ENCODE measurements at places on chromosomes 5 and 9.
A peak's percentile ranks its signal among the peaks of the same experiment; 100 is the strongest.

DNA sequence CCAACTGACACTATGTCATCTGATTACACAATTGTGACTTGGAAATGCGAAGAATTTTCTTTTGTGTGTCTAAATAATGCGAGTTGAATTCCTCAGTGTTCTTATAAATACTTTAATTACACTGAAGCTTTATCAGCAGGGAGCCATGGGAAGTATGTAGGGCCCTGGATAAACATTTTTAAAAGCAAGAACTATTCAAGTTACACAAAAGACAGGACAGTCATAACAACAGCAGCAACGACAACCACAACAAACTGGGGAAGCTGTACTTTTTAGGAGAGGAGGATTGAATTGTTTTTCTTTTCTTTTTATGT is 250.3 kb upstream of the ZNF608 start:
- DNase-seq, result no peak

DNA sequence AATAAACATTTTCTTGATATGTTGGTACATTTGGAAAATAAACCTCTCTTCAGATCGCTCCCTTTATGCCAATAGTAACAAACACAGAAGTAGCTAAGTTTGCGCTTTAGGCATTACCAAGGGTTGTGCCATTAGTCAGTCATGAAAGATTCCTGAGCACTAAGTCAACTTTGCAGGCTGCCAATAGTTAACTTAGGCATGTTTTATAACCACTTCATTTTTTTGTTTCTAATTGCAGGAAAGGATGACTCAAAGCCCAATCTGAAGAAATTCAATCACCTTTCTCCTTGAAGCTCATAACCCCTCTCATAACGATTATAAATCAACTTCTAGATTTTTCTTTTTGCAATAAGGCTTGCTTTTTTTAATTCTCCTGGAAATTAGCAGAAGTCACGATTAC is 517.0 kb downstream of the AGTPBP1 start:
- no peak for DNase-seq

DNA sequence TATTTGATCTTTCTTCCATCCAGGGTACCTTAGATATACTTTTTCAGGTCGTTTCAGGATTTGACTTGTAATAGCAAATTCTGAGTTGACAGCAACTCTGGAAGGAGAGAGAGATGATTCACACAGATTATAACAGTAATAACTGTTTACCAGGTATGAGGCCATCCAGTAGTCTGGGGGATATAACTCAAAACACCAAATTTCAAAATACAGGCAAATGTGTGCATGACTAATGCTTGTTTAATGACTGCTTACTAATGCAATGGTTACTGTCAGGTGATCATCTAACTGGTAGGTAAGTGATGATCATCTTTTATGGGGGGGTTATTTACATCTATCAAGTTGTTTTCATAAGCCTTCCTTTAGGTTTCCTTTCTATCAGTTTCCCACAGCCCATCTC is 412.3 kb downstream of the MAT2B start:
- DNase-seq, result no peak

DNA sequence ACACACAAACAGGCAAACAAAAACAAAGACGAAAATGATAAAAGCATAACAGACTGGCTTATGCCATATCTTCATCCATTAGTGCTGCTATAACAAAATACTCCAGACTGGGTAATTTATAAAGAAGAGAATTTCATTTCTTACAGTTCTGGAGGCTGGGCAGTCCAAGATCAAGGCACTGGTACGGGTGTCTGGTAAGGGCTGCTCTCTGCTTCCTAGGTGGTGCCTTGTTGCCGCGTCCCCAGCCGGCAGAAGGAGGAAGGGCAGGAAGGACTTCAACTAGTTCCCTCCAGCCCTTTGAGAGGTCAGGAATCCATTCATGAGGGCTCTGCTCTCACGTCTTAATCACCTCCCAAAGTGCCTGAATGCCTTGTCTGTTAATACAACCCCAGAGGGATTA is 122.6 kb downstream of the BOD1 start:
- no peak for DNase-seq

DNA sequence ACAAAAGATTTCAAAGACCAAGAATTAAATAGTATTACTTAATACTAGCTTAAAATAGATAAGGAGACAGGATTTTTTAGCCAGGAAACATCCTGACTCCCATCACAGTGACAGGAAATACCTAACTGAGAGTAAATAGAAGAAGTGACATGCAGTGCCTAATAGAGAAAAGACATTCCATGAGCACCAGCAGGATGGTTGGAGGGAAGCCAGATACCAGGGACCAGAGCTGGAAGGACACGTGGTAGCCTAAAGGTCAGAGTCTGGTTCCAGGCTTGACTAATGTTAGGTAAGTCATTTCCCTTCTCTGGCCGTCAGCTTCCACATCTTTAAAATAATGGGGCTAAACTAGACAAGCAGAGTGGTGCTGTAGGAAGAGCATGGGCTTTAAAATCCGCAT is 41.6 kb downstream of the CDK5RAP2 start:
- DNase-seq, result no peak

- no peak for DNase-seq
Measured at GRCh38 chr5:176612855-176613254, 2.9 kb upstream of the GPRIN1 start.

- DNase-seq, result no peak
Measured at GRCh38 chr5:15995341-15996052, 184.1 kb downstream of the MARCHF11 start.

DNA sequence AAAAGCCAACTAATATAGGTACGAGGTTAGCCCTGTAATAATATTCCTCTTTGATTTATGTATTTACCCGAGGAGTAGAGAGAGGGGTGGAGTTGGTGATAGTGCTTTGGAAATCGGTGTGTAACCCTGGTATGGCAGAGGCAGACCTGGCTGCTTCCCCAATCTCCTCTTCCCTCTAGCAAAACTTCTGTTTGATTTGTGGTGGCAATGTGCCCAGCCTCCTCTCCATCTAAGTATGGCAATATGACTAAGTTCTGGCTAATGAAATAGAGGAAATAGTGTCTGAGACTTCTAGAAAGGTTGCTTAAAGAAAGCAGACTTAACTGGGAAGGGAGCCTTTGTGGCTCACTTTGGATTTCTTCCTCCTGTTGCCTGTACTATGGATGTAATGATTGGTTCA is 491.1 kb downstream of the ENC1 start:
- no peak for DNase-seq

DNA sequence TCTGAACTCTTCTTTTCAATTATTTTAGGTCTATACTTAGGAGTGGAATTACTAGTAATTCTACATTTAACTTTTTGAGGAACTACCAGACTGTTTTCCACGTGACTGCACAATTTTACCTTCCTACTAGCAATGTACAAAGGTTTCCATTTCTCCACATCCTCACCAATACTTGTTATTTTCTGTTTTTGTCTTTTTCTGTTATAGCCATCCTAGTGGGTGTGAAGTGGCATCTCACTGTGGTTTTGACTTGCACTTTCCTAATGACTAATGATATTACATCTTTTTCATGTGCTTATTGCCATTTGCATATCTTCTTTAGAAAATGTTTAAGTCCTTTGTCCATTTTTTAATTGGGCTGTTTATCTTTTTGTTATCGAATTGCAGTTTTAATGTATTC is 136.9 kb upstream of the EGFLAM start:
- no peak for DNase-seq

- peak; percentile 3 for DNase-seq
Measured at GRCh38 chr9:71638627-71639026, 129.7 kb downstream of the CEMIP2 start.

DNA sequence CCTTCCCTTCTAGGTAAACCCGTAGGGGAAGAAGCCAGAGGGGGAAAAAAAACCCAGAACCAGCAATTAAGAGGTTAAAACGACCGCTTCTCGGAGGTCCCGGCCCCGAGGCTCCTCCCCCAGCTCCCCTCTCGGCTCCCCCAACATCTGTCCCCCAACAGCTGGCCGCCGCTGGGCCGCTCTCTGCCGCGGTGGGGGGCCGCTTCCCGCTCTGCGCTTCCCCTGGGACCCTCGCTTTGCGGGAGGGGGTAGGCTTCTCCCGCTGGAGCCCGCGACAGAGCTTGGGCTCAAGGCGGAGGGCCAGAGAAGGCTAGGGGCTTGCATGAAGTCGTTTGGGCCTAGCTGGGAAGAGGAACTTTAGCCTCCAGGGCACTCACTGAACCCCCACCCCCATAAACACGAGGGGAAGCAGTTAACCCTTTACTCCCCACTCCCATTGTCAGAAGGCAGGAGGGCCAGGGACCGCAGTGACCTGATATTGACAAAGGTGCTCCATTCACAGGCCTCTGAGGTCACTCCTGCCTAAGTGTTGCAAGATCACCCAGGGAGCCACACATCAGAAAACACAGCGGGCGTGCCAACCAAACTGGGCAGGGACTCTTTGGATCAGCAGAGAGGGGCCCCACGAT is 7.5 kb downstream of the LHX6 start:
- no peak for DNase-seq

GRCh38 chr5:35282810-35283209 is 52.5 kb upstream of the PRLR start:
- no peak for DNase-seq

DNA sequence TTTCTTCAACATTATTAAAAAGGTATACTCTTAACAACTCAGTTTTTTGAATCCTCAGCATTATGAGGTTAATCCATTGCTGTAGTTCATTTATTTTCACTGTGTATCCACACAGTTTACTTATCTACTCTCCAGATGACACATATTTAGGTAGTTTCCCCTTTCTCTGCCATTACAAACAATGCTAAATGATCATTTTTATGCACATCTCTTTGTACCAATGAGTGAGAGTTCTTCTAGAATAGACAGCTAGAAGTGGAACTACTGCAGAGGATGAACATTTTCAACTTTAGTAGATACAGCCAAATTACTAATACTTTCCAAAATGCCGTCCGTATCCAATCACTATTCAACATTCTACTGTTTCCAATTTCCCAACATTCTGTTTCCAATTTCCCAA is 11.5 kb downstream of the AFF4 start:
- no peak for DNase-seq

GRCh38 chr9:6413365-6414246 is 607 bp downstream of the UHRF2 start:
- DNase-seq, result peak; percentile 7

- no peak for DNase-seq
Measured at GRCh38 chr5:54480296-54480695, 24.8 kb downstream of the HSPB3 start.

DNA sequence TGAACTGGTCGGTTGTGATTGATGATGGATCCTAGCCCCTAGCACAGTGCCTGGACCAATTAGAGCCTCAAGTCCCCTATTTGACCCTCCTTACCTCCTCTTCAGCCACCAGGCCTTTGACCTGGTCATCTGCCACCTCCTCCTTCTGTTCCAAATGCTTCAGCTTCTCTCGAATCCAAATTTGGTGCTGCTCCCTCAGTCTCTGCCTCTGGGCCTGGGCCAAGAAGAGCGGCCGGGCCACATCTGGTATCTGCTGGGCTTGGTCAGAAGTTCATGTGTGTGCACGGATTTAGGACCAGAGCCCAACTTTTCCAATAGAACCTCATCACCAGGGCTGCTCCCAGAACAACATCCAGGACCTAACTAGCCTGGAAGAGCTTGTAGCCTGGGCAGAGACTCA is 6.5 kb downstream of the SLC35A4 start:
- no peak for DNase-seq

- DNase-seq, result no peak
Measured at GRCh38 chr5:43482490-43483297, 971 bp downstream of the TMEM267 start.

DNA sequence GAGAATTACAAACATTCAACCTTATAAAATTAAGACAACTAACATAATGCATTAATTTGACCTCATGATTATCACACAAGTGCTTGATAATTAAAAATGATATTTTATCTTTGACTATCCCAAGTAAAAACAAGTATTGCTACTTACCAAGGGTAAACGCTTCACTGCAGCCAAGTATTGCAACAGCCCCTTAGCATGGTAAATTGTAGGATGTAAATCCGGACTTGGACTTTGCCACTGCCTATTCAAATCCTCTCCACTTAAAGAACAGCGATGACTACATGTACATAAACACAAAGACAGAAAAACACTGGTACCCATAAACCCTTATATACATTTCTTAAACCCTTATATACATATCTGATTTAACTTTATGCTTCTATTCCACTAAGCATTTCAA is 155.1 kb downstream of the AGTPBP1 start:
- no peak for DNase-seq

GRCh38 chr5:87190687-87191086 is 77.0 kb upstream of the RASA1 start:
- DNase-seq, result no peak

GRCh38 chr5:23367874-23368273 is 139.5 kb upstream of the PRDM9 start:
- DNase-seq, result no peak

GRCh38 chr9:79021084-79021483 is 550.7 kb upstream of the TLE4 start:
- DNase-seq, result no peak

- DNase-seq, result no peak
Measured at GRCh38 chr9:15158064-15158463, 149.0 kb downstream of the TTC39B start.

DNA sequence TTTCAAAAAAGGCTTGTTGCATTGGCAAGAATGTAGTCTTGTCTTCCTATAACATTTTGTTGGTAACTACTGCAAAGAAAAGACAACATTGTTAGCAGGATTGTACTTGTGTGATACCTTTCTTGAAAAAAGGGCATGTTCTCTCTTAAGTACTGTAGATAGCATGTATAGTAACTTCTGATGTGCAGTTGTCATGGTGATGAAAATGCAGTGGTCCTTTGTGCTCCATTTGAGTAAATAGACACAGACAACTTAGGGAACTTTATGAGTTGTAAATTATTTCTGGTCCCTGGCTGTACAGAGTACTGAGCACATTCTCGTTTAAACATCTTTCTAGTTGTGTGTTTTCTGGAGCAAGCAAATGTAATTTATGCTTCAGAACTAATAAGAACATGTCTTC is 103.3 kb downstream of the CD180 start:
- DNase-seq, result no peak

- DNase-seq, result no peak
Measured at GRCh38 chr5:40955313-40955712, 46.0 kb downstream of the C7 start.

DNA sequence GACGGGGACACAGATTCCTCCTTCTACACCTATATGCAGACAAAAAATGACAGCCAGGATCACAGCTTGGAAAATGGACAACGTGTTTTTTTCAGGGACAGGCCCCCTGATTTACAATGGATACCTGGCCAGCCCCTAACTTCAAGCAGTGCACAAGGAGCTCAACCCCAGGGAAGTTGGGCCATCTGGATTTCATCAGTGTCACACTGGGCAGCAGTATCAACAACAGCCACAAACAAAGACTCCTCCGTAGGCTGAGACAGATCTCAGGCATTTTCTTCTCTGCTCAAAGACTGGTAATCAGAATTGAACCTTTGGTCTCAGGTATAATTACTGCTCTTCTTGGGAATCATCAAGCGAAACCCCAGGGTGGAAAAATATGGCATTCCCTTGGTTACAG is 374.0 kb downstream of the ZNF608 start:
- DNase-seq, result no peak

DNA sequence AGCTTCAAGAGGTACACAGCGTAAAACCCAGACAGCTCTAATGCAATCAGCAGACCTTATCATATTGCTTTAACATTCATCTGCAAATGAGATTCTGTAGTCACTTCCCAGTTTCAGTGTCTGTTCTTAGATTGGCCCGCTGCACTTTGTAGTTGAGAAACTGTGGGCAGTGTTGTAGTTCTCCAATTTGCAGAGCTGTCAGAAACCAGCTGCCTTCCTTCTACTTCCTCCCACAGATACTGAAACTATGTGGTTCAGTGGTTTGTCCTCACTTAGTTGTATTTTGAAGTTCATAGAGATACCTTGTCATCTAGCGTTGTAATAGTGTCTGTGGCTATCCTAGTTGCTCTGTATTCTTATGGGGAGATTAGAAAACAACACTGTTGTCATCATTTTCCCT is 39.6 kb upstream of the TRIM36 start:
- peak; percentile 2 for DNase-seq
